Fibroblast of skin of abdomen (primary cell): ENCODE measurements at places on chromosomes 11 and 22.

DNA sequence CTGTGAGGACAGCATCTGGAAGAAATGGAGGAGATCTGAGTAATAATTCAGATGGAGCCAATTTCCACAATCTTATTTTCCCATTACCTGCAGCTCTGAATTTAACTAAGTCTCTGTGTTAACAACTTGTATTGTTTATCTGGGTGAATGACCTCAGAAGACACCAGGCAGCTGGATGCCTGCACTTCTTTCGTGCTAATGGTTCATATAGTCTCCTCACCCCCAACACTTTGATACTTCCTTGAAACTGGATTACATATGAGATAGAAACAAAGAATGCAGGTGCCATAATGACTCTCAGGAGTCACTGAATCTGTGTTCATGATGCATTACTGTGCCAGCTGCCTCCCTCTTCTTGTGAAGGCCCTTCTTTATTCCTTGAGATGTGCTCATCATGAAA, 125.6 kb upstream of the VPREB1 start:
- DNase-seq = no peak

- DNase-seq = peak; percentile 65
These were observed at the start of gene CHCHD10 for GRCh38 chr22:23767673-23768548. Gene CHCHD10 (minus strand): TSS chr22:23767972. CDS start chr22:23767874, 98 bp downstream.

DNA sequence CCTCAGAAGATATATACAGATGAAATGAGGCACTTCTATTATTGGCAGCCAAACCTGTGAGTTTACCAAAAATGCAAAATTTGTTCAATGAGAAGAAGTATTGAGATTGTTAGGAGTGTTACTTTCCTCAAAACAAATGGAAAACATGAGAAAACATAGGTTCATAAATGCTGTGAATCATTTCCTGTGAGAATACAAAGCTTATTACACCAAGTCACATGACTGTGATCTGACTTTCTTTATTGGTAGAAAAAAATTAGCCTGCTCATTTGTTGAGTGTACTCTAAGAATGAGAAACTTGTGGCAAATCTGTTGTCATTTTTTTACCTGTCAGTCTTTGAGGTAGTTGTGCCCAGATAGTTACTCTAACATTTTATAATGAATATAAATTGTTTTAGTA, 215.1 kb downstream of the TMEM135 start:
- no peak for DNase-seq

DNA sequence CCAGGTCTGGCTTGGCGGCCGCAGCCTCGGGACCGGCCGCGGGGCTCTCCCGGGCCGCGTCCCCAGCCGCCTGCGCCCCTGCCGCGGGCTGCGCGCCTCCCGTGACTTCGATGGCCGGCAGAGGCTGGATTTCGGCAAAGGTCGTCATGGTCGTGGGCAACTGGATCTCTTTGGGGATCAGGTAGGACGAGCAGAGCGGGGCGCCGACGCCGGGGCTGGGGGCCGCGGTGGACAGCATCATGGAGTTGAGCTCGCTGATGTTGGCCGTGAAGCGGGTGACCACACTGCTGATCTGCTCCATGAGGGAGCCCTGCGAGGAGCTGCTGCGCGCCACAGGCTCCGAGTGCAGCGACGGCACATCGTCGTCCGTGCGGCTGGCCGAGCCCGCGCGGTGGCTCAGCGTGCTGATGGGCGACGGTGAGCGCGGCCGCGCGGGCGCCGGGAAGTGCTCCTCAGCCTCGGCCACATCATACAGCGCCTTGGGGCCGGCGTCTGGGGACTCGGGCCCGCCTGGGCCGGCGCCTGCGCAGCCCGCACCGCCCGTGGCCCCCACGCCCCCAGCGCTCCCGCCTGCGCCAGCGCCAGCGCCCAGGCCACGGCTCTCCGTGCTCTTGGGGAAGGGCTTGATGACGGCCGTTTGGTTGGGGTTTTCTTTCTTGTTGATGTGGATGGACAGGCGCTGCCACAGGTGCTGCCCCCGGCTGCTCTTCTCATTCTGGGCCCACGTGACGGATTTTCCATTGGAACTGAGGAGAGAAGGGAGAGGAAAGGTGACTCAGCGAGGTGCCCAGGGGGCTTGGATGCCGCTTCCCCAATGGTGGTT, 171.4 kb upstream of the CTSC start:
- DNase-seq = peak; percentile 21
